ENCODE measurements at places on chromosomes 1 and 21.

DNA sequence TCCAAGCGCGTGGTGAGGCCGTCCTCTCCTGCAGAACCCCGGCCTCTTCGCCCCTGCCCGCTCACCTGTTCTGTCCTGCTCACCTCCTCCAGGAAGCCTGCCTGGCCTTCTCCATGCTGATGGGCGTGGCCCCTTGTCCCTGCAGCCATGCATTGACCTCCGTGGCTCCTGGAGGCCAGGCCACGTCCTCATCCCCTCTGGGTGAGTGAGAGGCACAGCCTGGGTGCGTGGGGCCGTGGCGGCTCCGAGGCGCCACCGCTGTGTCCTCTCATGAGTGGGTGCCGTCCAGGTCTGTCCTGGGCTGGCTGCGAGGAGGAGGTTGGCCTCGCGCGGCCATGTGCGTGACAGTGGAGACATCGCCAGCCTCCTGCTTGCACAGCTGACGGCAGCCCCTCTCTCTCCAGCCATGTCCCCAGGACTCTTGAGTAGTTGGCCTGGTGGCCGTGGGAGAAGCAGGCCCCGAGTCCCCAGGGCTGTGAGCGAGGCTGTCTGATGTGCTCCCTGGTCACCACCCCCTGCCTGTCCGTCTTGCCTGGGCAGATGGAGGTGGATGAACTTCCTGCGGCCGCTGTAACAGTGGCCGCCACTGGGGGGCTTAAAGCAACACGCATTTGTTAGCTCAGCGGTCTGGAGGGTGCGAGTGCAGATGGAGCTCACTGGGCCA is 58.1 kb downstream of the PRKCZ start:
- peak; percentile 30 for DNase-seq

GRCh38 chr21:15967661-15968060 is 237.9 kb downstream of the USP25 start:
- DNase-seq, result peak; percentile 48

DNA sequence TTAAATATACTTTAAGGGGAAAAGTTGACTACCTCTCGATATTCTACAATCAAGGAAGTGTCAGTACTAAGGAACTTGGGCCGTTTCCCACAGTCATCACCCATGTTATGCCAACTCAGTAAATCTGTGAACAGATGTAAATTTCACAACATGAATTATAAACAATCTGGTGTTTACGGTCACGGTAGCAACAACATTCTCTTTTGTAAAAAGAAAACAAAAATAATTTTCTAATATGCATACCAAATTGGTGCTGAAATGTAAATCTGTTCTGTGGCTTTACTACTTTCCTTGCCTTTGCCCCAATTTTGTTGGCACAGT is 1.2 kb downstream of the SH3GLB1 start:
- DNase-seq, result no peak

GRCh38 chr1:178101266-178101630 is 7.3 kb downstream of the RASAL2 start:
- peak; percentile 29 for DNase-seq

- no peak for DNase-seq
These were observed 3.1 kb downstream of the BTG2 start for GRCh38 chr1:203308328-203308922.

Measured in fibroblast of skin of right biceps (primary cell).